IMR-90 (cell line): ENCODE measurements at places on chromosomes 4 and X. TPM values are rescaled to one million over a fixed set of nuclear protein-coding genes. Genes with fewer than 3 reads are reported as not detected.

Gene LEF1
- 0.56 and 1.8 TPM in 2 replicates for total RNA-seq

Gene TMPRSS11B
- total RNA-seq: not detected in 2 replicates

Gene GALNTL6
- total RNA-seq: under 0.01 TPM in 1 of 2 replicates, not detected in the other

Gene TAF7L
- 0.18 and 0.28 TPM in 2 replicates for total RNA-seq

Gene SPANXB1
- total RNA-seq: not detected in 2 replicates

Gene POU3F4
- not detected in 2 replicates for total RNA-seq

Gene SSX1
- total RNA-seq: not detected in 2 replicates

Gene RASL11B
- 0.18 and 0.28 TPM in 2 replicates for total RNA-seq

- H3K4me1 ChIP-seq: peaks cover 2% of the 10 kb centered on the region
- H3K36me3 ChIP-seq: peaks cover 5% of the 10 kb centered on the region
- H3K27me3 ChIP-seq: peaks cover 12% of the 10 kb centered on the region
- H3K4me3 ChIP-seq: no peak overlapping the region
Measured at GRCh38 chrX:41522081-41522480, 74.9 kb downstream of the NYX start.

DNA sequence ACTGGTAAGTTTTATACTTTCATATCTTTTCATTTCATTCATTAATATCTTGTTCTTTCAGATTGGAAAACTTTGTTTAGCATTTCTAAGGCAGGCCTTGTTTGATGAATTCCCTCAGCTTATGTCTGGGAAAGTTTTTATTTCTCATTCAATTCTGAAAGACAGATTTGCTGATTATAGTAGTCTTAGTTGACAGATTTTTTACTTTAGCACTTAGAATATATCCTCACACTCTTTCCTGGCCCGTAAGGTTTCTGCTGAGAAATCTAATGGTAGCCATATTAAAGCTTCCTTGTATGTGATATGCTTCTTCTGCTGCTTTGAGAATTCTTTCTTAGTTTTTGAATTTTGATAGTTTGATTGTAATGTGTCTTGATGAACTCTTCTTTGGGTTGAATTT is 296.6 kb downstream of the CHIC1 start:
- no peak overlapping the region for H3K27ac ChIP-seq
- H3K27me3 ChIP-seq: peaks cover 6% of the 10 kb centered on the region; the same call in 1 of the 2 replicates
- H3K4me3 ChIP-seq: no peak overlapping the region
- H3K36me3 ChIP-seq: no peaks in the 10 kb centered on the region
- H3K4me1 ChIP-seq: no peaks in the 10 kb centered on the region

DNA sequence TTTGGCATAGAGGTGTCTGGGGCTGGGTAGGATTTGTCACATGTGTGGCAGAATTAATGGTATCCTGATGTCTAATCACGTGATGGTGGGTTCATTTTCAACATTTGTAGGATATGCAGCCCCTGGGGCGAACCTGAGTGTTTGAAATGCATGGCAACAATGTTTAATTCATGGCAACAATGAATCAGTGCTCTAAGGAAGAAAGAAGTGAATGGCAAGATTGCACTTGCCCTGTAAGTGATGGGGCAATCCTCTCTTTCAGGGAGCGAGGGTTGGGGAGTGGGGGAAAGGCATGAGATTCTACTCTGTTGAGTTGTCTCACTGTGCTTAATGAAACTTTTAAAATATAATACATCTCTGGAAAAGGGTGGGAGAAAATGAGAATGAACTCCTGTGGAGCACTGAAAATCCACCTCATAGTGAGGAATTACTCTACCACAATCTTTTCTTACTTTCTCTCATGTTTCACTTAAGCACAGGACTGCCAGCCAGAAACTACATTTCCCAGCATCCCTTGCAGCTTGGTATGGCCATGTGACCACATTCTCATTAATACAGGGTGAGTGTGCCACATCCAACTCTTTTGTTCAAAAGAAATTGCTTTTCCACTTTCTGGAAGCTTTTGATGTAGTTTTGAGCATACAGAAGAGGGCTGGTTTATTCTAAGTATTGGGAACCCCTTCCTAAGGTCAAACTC is 64.0 kb upstream of the PGM2 start:
- peaks cover 2% of the 10 kb centered on the region; the same call in 1 of the 2 replicates for H3K4me1 ChIP-seq
- H3K36me3 ChIP-seq: no peaks in the 10 kb centered on the region
- H3K27ac ChIP-seq: no peak overlapping the region
- peak; percentile 36 for DNase-seq
- H3K4me3 ChIP-seq: no peak overlapping the region

DNA sequence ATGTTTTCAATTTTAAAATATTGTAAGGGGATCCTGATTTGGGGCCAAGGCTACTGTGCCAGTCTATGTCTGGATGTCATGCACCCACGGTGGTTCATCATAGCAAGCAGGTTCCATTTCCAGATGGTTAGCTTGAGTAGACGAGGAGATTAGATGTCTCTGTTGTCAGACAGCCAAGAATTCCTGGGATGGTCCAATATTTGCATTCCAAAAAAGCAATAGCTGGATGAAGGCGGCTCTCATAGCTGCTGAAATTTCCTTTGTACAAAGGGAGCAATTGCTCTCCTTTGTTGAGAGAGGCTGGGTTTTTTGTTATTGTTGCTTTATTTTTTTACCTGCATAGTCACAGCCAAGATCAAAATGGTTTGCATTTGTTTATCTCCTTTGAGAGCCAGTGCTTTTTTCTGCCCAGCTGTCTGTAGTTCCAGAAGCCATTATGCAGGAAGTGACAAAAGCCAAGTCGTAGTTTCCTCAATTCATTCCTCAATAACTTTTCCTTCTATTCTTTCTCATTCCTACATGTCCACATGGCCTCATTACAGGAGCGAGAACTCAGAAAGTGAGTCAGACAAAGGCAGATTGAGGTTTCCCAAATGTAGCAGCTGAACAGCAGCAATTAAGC is 107.9 kb downstream of the MMRN1 start:
- DNase-seq: no peak
- H3K27ac ChIP-seq: no peak overlapping the region
- no peaks in the 10 kb centered on the region for H3K4me1 ChIP-seq
- H3K36me3 ChIP-seq: no peaks in the 10 kb centered on the region

DNA sequence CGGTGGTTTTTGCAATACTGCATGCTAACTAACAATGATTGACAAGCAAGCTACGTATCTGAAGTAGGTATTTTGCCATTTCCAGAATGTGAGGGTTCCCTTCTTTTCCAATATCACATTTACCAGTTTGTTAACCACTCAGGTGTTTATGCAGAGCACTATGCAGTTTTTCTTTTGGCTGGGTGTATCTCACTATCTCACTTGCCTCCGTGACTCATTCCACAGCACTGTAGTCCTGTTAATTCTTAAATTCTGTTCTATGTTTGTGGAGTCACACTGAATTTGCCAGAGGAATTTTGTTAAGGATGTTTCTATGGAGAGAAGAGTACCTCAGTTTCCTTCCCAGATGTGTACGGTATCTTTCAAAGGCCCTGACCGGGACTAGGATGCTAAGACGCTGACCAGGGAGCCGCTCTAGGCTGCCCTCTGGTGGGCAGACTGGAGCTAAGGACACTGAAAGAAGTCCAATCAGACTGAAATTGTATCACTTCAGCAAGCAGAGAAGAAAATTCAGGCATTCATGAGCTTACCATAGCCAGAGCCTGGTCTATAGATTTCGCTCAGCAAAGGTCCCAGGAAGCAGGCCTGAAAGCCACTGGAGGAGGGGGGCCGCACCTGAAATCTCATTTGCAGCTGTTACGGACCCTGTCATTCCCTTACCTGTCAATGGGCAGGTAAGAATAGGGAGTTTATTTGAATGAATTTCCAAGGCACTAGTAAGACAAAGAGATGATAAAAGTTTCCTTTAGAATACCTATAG is 388.4 kb upstream of the SPOCK3 start:
- H3K27me3 ChIP-seq: no peaks in the 10 kb centered on the region
- no peak overlapping the region for H3K27ac ChIP-seq
- no peaks in the 10 kb centered on the region for H3K36me3 ChIP-seq
- no peak overlapping the region for H3K4me3 ChIP-seq

GRCh38 chr4:120056246-120056645 is 10.4 kb downstream of the MAD2L1 start:
- no peaks in the 10 kb centered on the region for H3K36me3 ChIP-seq
- H3K4me1 ChIP-seq: peaks cover 7% of the 10 kb centered on the region
- DNase-seq: peak; percentile 70
- H3K27me3 ChIP-seq: no peaks in the 10 kb centered on the region
- no peak overlapping the region for H3K4me3 ChIP-seq

- no peak overlapping the region; the same call in 1 of the 2 replicates for H3K27ac ChIP-seq
- no peak for DNase-seq
- H3K27me3 ChIP-seq: no peaks in the 10 kb centered on the region
- H3K36me3 ChIP-seq: peaks cover 11% of the 10 kb centered on the region
Measured at GRCh38 chr4:47538825-47539154, 53.7 kb downstream of the ATP10D start.

GRCh38 chrX:155127465-155127864 is 56.2 kb downstream of the BRCC3 start:
- H3K36me3 ChIP-seq: no peaks in the 10 kb centered on the region
- H3K4me1 ChIP-seq: no peaks in the 10 kb centered on the region
- no peak for DNase-seq
- no peak overlapping the region for H3K4me3 ChIP-seq
- H3K27ac ChIP-seq: no peak overlapping the region
- no peaks in the 10 kb centered on the region for H3K27me3 ChIP-seq

- 0 out of 2 replicates have a peak, but pooled peaks cover 3% of the 10 kb centered on the region for H3K27me3 ChIP-seq
- H3K27ac ChIP-seq: no peak overlapping the region
- no peaks in the 10 kb centered on the region for H3K36me3 ChIP-seq
- no peak overlapping the region for H3K4me3 ChIP-seq
Measured at GRCh38 chrX:17206584-17206983, 168.4 kb upstream of the NHS start.

DNA sequence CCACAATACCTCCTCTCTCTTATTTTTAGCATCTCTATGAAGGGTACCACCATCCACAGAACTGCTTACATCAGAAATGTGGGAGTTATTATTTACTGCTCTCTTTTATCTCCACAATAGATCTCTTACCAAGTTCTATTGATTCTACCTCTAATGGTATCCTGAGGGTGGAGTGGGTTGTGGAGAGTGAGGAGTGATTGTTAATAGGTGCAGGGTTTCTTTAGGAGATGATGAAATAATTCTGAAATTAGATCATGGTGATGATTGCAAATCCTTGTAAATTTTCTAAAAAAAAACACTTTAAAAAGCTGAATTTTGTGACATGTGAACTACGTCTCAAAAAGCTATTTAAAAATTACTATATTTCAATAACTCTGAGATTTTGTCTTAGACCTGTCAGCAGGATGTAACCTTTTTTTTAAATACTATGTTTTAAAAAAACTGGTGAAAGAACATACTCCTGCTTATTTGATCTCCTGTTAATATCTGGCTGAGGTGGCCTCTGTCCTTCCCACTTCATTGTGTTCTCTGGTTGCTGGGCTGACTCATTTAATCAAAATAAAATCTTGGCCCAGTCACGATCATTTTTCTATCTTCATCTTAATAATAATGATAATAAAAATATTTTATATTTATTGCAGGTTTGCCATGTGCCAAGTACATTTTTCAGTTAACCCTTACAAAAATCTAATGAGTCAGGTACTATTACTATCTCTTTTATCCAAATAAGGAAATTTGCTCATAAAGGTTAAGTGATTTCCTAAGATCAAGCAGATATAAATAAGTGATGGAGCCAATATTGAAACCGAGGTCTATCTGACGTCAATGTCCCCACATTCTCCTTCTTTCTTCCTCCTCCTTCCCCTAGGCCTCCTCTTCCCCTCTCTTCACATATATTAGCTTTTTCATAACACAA is 73.5 kb downstream of the GLUD2 start:
- no peak overlapping the region for H3K4me3 ChIP-seq
- H3K4me1 ChIP-seq: no peaks in the 10 kb centered on the region
- H3K27ac ChIP-seq: no peak overlapping the region
- no peaks in the 10 kb centered on the region for H3K36me3 ChIP-seq
- H3K27me3 ChIP-seq: no peaks in the 10 kb centered on the region
- DNase-seq: no peak

DNA sequence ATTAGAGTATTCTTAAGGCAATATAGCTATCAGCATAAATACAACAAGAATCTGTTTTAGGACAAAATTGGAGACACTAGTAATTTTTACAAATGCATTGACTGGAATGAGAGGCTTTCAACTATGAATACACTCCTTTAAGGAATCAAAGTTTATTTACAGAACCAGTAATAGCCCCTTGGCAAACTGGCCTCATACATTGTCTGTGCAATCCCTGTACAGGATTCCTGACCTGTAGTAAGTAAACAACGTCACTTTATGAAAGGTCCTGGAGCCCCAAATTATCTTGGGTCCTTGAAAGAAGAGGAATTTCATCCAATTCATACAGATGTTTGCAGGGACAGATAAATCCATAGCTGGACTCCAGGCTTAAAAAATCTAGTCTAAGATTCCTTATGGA is 25.4 kb upstream of the CXCL3 start:
- H3K27me3 ChIP-seq: no peaks in the 10 kb centered on the region
- no peak for DNase-seq
- no peaks in the 10 kb centered on the region for H3K36me3 ChIP-seq
- H3K4me1 ChIP-seq: no peaks in the 10 kb centered on the region
- no peak overlapping the region for H3K4me3 ChIP-seq

GRCh38 chrX:108297290-108297689 is 140.9 kb downstream of the COL4A6 start:
- H3K27ac ChIP-seq: no peak overlapping the region
- H3K36me3 ChIP-seq: 0 out of 2 replicates have a peak, but pooled peaks cover 1% of the 10 kb centered on the region
- no peak for DNase-seq
- H3K4me3 ChIP-seq: no peak overlapping the region
- H3K4me1 ChIP-seq: no peaks in the 10 kb centered on the region; the same call in 1 of the 2 replicates

DNA sequence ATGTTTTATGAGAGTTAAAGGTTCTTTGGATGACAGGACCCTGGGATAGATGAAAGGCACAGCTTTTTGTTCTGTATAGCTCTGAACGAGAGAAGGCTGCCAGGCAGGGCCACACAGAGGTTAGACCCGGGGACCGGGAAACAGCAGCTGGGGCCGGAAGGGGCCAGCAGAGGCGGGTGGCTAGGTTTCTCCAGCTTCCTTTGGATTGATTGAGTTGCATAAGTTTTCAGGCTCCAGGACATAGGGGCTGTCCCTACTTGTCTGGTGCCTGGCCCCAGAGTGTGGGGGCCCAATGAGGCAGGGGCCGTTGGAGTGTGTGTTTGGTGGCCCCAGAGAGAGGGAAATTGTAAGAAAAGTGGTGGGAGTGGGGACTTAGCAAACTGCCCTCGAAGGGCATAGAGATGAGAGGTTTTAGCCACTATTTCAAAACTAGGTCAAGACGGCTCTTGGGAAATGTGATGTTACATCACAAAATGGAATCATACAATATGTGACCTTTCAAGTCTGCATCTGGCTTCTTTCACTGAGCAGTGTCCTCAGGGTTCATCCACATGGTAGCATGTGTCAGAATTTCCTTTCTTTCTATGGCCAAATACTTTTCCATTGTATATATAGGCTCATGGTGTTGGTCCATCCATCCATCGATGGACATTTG is 3.7 kb downstream of the ZFP92 start:
- H3K36me3 ChIP-seq: no peaks in the 10 kb centered on the region
- peaks cover 15% of the 10 kb centered on the region for H3K27me3 ChIP-seq
- H3K4me3 ChIP-seq: no peak overlapping the region
- DNase-seq: no peak
- no peaks in the 10 kb centered on the region for H3K4me1 ChIP-seq

DNA sequence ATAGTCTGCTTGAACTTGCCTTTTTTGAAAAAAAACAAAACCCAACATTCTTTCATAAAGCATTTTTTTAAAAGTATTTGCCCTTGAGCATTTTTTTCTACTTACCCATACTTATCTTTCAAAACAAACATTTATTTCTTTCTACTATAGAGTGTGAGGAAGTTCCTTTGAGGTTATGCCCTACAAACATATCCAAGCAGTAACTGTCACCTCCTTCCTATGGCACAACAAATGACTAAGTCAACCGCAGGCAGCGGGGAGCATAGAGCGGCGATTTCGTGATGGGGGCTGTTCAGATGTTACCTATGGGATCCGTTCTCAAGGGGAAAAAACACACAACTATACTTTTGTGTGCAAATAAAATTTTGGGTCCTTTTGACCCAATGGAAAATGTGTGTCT is 19.4 kb downstream of the SPRY1 start:
- no peak overlapping the region for H3K4me3 ChIP-seq
- no peak overlapping the region for H3K27ac ChIP-seq
